DMS79 treated with DMSO at 0.1 percent for 48 hours (cell line): ENCODE measurements at places on chromosomes 11 and 22.

DNA sequence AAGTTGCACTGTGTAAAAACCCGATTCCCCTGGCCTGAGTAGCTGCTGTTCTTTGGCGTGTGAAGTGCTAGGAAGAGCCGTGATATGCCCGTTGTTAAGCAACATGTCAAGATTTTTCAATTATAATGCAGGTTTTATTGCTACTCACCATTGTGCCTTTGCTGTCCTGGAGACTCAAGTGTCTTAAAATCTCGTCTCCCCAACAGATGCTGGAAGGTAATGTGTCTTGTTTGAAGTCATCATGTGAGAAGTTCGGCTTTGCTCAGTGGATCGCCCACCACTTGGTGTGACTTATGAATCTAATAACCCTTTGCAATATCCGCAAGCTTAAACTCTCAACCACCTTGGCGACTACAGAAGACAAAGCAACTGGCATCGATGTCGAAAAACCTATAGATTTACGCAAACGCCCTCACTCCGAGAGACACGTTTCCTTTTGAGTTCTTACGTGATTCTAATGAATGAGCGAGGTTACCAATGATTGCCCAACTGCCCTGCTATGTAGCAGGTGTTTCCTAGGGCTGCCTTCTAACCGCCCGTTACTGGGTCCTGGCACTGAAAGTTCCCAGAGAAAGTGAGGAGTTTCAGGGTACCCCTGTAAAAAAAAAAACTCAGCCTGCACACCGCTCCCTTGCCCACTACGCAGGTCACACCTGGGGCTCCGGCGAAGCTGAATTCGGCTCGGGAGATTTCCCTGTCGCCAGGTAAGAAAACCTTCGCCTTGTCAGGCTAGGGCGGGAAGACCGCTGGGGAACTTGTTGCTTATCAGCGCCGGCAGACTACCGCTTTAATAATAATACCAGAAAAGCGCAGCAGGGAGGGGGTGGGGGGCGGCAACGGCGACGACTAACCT, 21.2 kb upstream of the BDNF start:
- DNase-seq: peak; percentile 33

DNA sequence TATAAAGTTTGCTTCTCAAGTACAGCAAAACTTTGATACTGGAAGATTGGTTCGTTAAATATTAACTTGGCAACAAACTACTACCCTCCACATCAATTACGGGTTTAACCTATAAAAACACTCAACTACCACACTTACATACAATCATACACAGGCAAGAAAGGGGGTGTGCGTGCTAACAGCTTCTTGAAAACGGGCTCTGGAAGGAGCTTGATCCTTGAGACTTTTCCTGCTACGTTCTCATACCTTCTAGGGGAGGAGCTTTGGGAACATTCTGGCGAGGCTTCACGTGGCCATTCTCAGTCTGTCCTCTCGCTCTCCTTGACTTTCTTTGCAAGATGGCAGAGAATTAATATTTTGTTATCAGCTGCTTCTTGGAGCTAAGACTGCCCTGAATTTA, 6.8 kb upstream of the ESAM start:
- DNase-seq: no peak

DNA sequence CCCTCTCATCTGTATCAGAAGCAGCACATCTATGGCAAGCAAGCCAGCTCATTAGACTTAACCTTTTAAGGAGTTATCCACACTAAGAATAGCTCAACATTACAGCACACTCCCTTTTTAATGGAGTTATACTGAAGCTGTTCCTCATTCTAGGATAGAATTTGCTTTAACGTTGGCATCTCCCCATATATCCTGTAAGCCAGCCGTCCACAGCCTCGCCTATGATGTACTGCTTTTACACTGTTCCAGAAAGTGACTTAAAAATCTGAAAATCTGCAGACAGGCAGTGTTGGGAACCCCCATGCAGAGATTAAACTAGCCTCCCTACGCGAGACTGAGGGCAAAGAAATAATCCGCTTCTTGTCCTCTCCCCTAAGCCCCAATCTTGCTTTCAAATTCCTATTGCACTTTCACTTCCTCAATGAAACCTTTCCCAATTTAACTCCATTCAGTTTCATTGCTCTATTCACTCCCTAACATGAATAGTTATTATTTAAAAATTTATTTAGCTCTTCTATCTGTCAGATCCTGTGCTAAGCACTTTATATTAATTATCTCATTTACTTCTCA, 225.0 kb downstream of the BLID start:
- DNase-seq: no peak

GRCh38 chr11:66467034-66467659, 442 bp downstream of the PELI3 start:
- DNase-seq: no peak

DNA sequence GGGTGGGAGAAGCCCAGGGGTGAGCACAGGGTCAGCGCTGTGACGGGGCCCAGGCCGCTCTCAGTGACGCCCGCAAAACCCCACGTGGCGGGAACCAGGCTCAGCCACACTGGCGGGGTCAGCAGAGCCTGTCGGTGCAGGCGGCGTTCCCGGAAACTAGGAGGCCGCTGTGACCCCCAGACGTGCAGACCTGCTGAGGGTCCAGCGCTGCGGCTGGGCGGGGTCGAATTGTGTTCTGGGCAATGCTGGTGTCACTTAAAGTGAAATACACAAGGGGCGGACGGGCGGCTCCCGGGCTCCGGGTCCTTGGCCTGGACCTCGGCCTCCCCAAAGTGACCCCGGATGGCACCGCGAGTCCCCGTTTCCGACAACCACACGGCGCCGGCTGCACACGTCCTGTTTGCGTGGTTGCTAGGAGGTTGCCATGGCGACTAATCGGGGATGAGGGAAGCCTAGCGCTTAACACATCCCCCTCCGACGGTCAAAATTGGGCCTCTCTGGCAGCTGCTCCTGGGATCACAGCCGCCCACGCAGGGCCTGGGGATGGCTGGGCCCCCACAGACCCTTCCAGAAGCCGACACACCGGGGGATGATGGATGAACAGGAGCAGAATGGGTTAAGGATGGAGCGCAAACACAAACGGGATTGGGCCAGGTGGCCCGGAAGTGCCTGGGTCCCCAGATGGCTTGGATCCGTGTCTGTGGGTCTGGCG, 81.7 kb upstream of the PRR5 start:
- DNase-seq: no peak
